ENCODE measurements at places on chromosomes 2 and 18.
A peak's percentile ranks its signal among the peaks of the same experiment; 100 is the strongest.

GRCh38 chr2:128425731-128426620 lies 107.3 kb upstream of the HS6ST1 start:
- no peak for DNase-seq

- no peak for DNase-seq
These were observed 83.0 kb upstream of the CTDP1 start for GRCh38 chr18:79596446-79597175.

DNA sequence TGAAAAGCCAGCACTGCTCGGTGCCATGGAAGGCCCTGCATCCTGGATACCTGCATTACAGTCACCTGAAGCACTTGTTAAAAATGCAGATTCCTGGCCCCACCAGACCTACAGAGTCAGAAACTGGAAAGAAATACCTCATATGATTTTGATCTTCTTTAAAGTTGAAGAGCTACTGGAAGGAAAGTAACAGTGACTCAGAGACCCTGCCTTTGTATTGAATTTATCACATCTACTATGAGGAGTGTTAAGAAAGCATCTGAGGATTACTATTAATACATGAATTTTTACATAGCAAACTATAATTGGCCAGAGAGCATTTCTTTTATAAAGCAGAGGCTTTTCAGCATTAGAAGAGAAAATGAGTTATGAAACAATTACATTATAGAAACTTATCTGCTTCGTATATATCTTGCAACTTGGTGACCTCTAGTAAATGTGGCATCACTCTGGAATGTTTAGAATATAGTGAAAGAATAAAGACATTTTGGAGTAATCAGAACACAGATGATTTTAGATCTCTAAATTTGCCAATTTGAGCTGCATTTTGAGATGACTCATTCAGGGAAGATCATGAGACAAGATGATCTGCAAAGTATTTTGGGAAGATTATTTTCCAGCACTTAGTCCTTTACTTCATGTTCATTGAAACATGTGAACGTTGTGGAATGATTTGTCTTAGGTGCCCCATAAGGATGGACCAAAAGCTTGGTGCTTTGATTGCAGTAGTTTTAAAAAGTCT lies 12.2 kb downstream of the PTPRM start:
- no peak for DNase-seq

DNA sequence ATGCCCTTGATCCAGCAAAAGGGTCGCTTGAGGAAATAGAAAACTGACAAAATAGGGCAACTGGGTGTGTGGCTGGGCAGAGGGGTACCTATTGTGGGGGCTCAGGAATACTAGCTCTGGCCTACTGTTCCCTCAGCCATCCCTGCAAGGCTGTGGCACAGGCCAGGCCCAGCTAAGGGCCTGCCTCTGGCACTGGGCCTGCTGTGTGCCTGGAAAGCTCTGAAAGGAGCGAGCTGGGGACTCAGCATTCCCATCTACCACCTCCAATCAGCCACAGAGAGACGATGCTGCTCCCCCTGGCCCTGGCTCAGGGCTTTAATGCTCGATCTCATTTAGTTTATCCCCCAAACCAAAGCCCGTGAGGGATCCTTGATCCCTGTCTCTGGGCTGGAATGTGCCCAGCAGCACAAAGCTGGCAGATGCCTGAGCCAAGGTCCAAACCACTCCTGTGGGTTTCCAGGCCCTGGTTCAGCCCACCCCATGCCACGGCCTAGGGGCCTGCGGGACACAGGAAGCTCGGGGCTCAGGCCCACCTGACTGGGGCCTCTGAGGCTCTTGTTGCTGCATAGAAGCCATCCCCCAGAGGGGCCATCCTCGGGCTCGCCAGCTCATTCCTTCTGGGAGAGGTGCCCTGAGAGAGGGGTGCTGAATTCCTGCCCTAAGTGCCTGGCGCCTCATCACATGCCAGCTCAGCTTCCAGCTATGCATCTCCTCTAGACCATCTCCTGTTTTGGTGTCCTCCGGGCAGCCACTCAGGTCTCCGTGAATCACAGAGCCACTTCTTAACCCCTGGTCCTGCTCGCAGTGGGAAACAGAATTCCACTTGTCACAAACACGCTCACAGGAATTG lies 43.0 kb upstream of the KCNF1 start:
- no peak for DNase-seq

- no peak for DNase-seq
These were observed 281.6 kb downstream of the MBD5 start for GRCh38 chr2:148302526-148302925.

DNA sequence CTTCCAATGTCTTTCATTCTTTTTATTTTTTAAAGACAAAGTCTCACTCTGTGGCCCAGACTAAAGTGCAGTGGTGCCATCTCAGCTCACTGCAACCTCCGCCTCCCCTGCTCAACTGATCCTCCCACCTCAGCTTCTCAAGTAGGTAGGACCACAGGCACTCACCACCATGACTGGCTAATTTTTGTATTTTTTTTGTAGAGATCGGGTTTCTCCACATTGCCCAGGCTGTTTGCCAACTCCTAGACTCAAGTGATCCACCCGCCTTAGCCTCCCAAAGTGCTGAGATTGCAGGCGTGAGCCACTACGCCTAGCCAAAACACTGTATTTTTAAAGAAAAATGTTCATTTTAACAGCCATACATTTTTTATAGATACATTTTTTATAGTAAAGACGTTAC lies 12.7 kb downstream of the GCKR start:
- DNase-seq = peak; percentile 56

DNA sequence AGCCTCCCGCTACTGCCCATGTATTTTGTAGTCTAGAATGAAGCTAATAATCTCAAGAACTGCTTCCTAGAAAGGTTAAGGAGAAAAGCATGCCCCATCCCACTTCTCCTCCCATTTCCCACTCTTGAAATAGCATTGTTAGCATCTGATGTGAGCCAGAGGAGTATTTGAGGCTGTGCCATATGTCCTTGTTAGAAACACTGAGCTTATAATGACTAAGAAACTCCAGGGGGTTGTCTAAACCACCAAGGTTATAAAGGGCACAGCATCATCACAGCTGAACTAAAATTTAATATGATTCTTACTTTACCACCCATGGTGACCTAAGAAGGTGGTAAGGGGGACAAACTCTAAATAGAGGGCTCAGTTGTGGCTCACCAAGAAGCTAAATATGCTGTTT lies 16.6 kb downstream of the TSPYL6 start:
- no peak for DNase-seq

DNA sequence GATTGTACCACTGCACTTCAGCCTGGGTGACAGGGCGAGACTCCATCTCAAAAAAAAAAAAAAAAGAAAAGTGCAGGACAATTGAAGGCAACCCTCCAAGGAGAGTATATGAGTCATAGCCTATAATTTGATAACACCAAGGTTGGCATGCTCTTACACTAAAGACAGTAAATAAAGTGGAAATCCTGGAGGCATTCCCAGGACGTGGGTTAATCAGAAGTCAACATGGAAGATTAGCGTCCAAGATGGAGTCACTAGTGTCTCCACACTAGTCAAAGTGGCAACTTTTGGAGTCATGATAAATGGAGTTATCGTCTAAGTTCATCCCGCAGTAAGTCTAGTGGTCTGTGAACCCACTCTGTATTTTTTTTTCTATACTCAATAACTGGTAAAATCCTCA lies 21.2 kb upstream of the UGGT1 start:
- DNase-seq = no peak

GRCh38 chr18:57210107-57210715 lies 63.3 kb downstream of the BOD1L2 start:
- DNase-seq = peak; percentile 21

DNA sequence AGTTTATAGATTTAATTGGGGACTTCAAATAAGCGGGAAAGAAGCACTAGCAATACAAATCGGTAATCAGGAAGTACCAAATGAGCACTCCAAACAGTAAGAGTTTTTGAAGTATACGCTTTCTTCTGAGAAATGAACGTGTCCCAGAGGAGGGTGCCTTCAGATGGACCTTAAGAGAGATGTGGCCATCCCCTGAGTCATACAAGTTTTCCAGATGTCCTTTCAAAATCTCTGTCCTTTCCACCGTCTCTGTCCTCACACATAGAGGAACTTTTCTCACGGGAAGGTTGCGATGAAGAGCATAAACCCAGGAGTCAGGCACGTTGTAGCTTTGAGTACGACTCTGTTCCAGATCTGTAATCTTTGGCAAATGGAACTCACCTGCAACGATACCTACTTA lies 1.7 kb upstream of the SMAD2 start:
- no peak for DNase-seq

DNA sequence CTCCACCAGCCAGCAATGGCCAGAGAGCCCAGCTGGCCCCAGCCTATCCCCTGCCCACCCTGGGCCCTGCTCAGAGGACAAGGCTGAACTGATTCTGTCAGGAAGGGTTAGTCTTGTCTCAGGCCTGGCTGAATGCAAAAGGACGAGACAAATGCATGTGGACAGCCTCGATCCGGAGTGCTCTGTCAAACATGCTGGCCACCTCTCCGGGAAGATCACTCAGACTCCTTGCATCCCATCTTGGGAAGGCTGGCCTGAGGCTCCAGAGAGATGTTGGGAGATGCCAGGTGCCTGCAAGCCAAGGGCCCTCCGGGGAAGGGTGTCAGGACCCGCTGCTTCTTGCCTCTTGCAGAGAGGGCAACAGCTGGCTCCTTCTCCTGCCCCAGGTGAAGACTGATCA lies 20.2 kb upstream of the C1QL2 start:
- no peak for DNase-seq

- peak; percentile 87 for DNase-seq
These were observed 383.6 kb upstream of the SMIM21 start for GRCh38 chr18:75810961-75811551.

DNA sequence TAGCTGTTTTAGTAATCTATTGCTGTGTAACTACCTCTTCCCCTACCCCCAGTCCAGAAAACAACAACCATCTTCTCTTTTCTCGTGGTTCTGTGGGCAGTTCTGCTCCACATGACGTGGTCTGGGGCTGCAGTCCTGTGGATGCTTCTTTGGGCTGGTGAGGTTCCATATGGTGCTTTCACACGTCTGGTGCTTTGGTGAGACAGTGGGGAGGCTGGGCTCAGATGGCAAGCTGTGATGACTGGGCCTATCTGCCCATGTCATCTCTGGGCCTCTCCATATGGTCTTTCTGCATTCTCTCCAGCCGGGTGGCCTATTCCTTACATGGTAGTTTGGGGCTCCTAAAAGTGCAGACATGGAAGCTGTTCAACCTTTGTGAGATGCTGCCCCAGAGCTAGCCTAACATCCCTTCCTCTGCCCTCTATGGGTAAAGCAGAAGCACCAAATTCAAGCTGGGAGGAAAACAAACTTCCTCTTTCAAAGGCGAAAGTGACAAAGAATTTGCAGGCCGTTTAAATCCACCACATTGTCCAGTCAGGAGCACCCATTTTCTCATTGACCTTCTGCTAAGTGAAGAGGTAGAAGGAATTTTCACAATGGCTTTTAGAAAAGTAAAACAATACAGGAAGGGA lies 68.3 kb upstream of the IL1R1 start:
- DNase-seq = no peak

GRCh38 chr18:13909141-13909940 lies 6.0 kb downstream of the MC2R start:
- DNase-seq = no peak

DNA sequence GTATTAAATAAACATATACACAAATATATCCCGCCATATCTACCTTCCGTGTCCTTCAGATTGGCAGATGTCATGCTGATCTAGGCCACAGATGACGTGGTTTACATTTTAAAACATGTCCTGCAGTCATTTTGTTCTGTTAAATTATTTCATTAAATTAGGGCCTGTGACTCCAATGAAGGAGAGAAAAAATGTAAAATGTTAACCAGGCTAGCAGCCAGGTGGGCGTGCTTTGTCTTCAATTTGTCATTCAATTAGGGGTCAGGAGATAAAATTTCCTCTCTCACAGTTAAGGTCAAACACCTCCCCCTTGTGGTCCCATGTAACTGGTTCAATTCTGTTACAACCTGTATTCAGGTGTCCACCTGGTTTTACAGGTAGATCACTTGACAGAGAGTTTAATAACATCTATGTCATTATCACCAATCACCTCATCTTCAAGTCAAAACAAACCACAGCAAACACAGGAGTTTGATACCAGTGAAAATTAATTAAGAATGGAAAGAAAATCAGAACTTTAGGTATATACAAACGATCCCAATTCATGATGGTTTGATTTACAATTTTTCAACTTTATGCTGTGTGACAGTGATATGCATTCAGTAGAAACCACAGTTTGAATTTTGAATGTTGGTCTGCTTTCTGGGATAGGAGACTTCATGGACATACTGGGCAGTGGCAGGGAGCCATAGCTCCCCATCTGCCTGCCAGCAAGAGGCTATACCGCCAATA lies 339.4 kb downstream of the CMPK2 start:
- no peak for DNase-seq
